ENCODE measurements at places on chromosomes 2 and 18. TPM values are rescaled to one million over a fixed set of nuclear protein-coding genes. Genes with fewer than 3 reads are reported as not detected.
A peak's percentile ranks its signal among the peaks of the same experiment; 100 is the strongest.

FRZB gene
- polyA plus RNA-seq = 9.1 TPM

RAMP1 gene
- polyA plus RNA-seq = 44.4 TPM

PNO1 gene
- 16.7 TPM for polyA plus RNA-seq

SNORC gene
- polyA plus RNA-seq = 0.56 TPM

GRCh38 chr2:28746429-28747111 is 5.1 kb upstream of the PPP1CB start:
- DNase-seq = peak; percentile 54

DNA sequence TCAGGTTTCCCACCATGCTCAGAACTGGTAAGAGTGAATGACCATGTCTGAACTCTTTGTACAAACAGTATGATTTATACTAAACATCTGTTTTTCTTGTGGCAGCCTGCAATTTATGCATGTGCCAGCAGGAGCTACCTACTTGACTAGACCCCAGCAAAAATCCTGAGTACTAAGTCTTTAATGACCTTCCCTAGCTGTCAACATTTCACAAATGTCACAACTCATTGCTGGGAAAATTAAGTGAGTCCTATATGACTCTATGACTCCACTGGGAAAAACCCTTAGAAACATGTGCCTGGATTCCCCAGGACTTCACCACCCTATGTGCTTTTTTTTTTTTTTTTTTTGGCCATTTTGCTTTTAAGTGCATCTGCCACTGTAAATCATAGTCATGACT is 1225.8 kb downstream of the SUCLG1 start:
- peak; percentile 10 for DNase-seq

- DNase-seq = no peak
These were observed 152.3 kb downstream of the MBD5 start for GRCh38 chr2:148173168-148173567.

GRCh38 chr2:6297238-6297637 is 568.5 kb downstream of the CMPK2 start:
- DNase-seq = no peak

DNA sequence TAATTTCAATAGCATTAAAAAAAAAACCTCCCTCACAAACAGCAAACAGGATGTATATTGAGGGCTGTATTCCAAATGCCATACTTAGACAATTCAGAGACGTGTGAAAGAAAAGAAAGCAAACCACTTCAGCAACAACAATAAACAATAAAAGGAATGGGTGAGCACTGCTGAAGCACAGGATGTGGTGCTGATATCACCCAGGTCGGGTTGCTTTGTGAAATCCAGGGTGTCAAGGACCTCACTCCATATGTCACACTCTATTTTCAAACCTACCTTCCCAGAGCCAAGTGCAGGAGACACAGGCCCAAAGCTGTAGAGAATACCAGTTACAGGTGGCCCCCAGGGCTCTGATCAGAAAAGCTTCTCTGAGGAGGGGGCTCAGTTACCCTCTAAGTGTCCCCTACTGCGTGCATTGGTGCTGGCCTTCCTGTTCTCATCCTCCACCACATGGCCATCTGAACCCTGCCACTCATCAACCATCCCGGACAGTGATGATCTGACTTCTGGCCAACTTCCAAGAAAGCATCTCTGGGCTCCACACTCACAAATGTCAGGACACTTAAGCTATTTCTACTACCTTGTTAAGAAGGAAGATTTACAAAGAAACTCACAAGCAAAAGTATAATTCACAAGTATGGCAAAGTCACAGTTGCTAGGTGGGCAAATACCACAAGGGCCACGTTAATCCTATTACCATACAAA is 363.0 kb downstream of the SS18 start:
- DNase-seq = peak; percentile 27

DNA sequence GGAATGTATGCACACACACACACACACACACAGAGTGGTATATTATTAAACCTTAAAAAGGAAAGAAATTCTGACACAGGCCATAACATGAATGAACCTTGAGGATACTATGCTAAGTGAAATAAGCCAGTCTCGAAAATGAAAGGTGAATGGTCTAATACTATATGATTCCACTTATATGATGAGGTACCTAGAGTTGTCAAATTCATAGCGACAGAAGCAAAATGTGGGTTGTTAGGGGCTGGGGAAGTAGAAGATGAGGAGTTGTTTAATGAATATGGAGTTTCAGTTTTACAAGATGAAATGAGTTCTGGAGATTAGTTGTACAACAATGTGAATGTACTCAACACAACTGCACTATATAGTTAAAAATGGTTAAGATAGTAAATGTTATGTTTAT is 118.1 kb downstream of the ABCA12 start:
- DNase-seq = no peak

- no peak for DNase-seq
These were observed 144.8 kb downstream of the ARHGAP28 start for GRCh38 chr18:6874315-6874714.

DNA sequence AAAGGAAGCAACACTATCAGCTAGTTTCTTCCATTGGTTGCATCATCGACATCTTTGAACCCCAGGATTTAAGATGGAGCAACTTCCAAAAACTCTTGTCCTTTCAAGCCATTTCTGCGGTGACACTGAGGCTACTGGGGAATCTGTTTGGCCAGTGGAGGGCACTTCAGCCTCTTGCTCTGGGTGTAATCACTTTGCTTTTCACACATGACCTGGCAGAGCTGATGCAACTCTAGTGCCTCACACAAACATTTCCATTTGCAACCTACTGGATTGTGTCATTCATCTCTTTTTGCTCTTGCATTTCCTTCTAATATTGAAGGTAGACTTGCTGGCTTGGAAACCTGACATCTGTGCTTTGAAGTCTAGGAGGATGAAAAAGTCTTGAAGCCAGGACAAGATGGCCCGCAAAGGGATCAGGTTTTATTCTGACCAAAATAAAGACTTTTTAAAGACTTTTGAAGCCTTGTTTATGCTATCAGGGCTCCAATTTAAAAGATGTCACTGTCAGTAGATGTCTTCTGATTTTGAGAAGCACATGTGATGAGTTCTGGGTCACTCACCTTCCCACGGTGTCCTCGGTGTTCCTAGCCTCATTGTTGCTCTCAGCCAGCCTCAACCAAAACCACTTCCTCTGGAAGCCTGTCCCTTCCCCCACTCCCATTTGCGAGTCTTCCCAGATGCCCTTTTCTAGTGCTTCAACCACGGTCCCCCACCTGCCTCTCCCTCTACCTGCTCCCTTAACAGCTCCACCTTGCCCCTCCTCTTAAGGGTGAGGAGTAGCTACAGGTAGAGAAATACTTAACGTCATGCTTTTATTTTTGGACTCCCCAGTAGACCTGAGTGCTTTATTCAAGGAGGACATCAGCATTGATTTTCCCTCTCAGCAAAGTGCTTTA is 69.7 kb upstream of the KCNE4 start:
- peak; percentile 59 for DNase-seq

GRCh38 chr2:204860274-204860673 is 315.0 kb downstream of the PARD3B start:
- DNase-seq = peak; percentile 48

DNA sequence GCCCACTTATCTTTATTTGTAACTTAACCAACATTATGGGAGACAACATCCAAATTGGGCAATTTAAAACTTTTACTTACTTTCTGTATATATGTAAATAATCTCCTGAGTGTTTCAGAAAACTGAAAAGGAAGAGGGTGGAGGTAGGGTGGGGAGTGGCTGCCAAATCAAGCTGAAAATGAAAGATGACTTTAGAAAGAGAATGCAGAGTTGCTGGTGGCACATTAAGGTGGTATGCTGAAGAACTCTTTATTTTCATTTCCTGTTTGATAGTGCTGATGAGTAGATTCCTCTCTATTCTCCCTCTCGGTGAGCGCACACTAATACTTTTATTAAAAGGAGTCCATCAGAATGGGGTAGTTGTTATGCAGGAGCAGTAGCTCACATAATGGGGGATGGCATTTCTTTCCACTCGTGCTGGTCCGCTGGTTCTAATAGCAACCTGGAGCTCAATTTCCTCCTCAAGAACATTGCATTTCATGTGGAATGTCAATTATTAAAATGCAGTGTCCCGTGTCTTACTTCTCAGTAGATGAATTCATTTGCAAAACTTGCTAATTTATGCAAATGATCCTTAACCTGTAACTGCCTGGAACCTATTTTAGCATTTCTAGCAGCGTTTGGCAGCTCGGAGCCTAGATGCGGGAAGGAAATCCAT is 466.9 kb upstream of the HNRNPA3 start:
- DNase-seq = no peak

- peak; percentile 80 for DNase-seq
These were observed 4.0 kb downstream of the NEU4 start for GRCh38 chr2:241812730-241813643.
